ENCODE measurements at places on chromosomes 12 and 14. TPM values are rescaled to one million over a fixed set of nuclear protein-coding genes. Genes with fewer than 3 reads are reported as not detected.

NYNRIN gene
- 15.1 TPM for total RNA-seq

PTPN21 gene
- 4.0 TPM for total RNA-seq

LMO3 gene
- total RNA-seq: not detected

CLEC14A gene
- 0.31 TPM for total RNA-seq

DNA sequence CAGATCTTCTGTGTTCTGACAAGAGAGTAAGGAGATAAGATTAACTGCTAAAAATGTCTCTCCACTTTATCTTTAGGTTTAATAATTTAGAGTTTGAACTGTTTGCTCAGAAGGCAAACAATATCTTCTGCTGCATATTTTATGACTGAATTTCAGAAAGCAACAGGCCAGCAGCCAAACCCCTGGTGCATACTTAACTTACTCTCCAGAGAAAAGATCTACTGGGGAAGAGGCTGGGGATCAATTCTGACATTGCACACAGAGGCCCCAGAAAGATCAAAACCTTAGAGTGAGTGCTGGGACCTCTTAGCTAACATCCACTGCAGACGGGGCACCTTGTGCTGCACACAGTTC, 518.2 kb downstream of the TMEM132D start:
- H3K27me3 ChIP-seq: peaks cover 4% of the 10 kb centered on the region
- H3K27ac ChIP-seq: no peak overlapping the region
- H3K4me1 ChIP-seq: no peaks in the 10 kb centered on the region
- H3K36me3 ChIP-seq: no peaks in the 10 kb centered on the region

DNA sequence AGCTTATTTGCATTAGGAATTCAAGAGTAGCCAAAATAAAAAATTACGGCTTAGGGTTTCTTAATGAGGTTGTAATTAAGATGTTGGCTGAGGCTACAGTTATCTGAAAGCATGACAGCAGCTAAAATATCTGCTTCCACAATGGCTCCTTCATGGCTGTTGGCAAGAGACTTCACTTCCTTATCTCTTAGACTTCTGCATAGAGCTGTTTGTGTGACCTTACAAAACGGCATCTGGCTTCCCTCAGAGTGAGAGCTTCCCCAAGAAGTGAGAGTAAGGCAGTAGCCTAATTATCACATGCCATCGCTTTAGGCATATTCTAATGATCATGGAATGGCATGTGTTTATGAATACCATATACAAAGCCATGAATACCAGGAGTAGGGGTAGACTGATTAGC, 57.6 kb downstream of the CCDC59 start:
- no peaks in the 10 kb centered on the region for H3K36me3 ChIP-seq
- no peak for DNase-seq
- H3K4me3 ChIP-seq: no peak overlapping the region
- no peak overlapping the region for H3K27ac ChIP-seq

DNA sequence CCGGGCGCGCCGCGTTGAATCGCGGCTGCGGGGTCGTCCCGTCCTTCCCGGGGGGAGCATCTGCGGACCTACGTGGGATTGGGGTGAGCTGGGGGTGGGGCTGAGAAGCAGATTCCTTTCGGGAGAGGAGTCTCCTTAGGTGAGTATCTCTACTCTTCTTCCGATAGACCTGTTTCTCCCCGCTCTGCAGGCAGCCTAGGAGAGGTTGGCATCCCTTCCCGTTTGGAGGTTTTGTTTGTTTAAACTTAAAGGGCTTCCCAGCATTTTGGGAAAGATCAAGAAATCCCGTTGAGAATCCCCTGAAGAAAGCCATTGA, 411 bp downstream of the TTLL5 start:
- no peak for DNase-seq
- H3K4me1 ChIP-seq: peaks cover 9% of the 10 kb centered on the region
- H3K27ac ChIP-seq: peak overlapping the region; percentile 64

DNA sequence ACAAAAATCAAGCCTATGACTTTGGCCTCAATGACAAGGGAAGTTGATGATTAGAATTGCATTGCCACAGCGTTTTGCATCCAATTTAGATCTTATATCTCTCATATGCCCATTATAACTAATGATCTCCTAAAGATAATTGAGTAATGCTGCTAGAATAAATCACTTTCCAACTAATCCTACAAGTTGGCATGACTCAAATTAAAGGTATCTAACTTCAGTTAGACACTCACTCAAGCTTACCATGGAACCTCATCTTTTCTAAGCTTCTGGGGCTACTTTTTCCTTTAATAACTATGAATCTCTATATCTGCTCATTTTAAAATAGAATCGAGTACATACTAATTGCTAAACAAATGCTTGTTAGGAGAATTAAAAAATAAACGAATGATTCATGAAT, 427.8 kb downstream of the BTG1 start:
- no peaks in the 10 kb centered on the region for H3K27me3 ChIP-seq
- DNase-seq: no peak
- H3K4me1 ChIP-seq: no peaks in the 10 kb centered on the region
- no peaks in the 10 kb centered on the region for H3K36me3 ChIP-seq
- H3K4me3 ChIP-seq: no peak overlapping the region
- no peak overlapping the region for H3K27ac ChIP-seq

- H3K36me3 ChIP-seq: no peaks in the 10 kb centered on the region
- H3K27ac ChIP-seq: no peak overlapping the region
- no peaks in the 10 kb centered on the region for H3K4me1 ChIP-seq
- DNase-seq: no peak
Observed at GRCh38 chr14:72686832-72687231, 207.1 kb downstream of the DPF3 start.

Measured in PC-9 (cell line).